ENCODE measurements at places on chromosomes 12 and 14. TPM values are rescaled to one million over a fixed set of nuclear protein-coding genes. Genes with fewer than 3 reads are reported as not detected.

RERGL gene
- total RNA-seq, result 0.70 TPM

LPAR5 gene
- total RNA-seq, result 1.0 TPM

LHX5 gene
- total RNA-seq, result 0.10 TPM

FRS2 gene
- 51.0 TPM for total RNA-seq

CLEC12A gene
- total RNA-seq, result 0.08 TPM

AQP2 gene
- 0.08 TPM for total RNA-seq
